ENCODE measurements at places on chromosomes 16 and 17.

DNA sequence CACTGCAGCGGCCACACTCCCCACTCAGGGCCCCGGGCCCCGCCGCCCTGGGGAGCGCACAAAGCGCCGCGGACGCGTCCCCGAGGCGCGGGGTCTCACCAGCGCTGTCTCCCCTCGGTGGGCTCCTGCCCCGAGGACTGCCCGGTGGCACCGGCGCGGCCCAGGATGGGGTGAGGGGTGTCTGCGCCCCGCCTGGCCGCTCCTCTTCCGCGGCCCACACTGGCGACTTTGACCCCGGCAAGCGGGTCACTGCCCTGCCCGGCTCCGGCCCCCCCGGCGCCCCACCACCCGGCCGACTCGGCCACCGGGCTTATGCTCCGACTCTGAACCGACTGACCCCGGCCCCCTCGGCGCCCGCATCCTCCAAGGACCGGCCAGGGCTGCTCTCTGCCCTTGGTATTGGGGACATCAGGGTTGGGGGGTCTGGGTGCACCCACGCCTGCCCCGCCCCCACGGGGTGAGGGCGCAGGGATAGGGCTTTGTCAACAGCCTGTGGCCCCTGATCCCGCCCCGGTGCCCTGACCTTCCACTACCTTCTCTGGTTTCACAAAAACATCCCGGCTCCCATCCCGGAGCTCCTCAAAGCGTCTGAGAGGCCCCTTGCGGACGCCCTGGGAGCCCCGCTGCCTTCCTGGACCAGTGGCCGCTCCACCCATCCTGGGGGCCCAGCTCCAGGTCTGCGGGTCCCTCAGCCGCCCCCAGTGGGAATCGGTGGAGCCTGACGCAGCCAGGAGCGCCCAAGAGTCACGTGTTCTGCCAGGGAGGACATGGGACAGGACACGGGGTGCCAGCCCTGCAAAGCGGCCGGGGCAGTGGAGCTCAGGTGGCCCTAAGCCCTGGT is 829 bp downstream of the GCGR start:
- no peak for DNase-seq

- DNase-seq: no peak
Measured at GRCh38 chr16:66401610-66402009, 25.5 kb upstream of the BEAN1 start.

- no peak for DNase-seq
Measured at GRCh38 chr16:56984639-56985038, 4.7 kb upstream of the NLRC5 start.

GRCh38 chr17:48459070-48459844 is 29.2 kb upstream of the SKAP1 start:
- no peak for DNase-seq

Data from urothelium cell line (cell line).